Right hindlimb (tissue), 1 donor: ENCODE measurements at places on chromosomes 1 and 21.

DNA sequence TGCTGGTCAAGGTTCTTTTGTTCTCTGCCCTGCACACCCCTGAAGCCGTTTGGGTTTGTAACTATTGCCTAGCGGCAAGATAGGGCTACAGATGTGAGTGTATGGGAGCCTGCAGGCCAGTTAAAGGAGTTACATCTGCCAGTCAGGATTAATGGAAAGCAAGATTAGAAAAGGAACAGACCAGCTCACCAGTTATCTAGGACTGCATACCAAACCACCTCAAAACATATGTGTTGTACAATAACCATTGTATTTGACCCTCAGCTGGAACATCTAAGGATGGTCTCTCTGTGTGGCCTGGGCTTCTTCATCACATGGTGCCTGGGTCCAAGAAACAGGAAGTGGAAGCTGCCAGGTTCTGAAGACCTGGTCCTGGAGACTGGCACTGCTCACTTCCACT is 52.5 kb upstream of the FBXO28 start:
- DNase-seq, result no peak

DNA sequence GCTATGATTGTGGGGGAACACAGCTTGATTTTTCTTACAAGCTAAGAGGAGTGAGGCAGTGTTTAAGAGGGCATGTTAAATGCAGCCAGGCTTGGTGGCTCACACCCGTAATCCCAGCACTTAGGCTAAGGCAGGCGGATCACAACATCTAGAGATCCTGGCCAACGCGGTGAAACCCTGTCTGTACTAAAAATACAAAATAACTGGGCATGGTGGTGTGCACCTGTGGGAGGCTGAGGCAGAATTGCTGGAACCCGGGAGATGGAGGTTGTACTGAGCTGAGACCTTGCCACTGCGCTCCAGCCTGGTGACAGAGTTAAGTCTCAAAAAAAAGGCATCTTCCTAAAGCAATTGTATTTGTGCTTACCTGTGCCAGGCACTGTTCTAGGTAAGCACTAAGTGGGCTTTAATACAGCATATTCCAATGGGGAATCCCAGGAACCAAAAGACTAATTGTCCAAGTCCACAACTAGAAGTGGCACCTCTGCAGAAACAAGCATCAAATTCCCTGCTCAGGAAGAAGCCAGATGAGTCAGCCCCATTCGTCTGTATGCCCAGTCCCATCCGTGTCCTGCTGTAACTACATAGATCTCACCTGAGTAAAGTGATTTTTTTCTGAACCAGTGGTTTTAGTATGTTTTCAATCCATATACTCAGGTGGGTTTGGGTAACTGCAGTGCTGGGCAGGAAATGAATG is 4.6 kb downstream of the RCC1 start:
- no peak for DNase-seq

GRCh38 chr1:234735476-234735875 is 125.5 kb upstream of the IRF2BP2 start:
- peak; percentile 14 for DNase-seq

- DNase-seq, result peak; percentile 48
Observed at GRCh38 chr1:162878000-162878596, 17.1 kb upstream of the CCDC190 start.

DNA sequence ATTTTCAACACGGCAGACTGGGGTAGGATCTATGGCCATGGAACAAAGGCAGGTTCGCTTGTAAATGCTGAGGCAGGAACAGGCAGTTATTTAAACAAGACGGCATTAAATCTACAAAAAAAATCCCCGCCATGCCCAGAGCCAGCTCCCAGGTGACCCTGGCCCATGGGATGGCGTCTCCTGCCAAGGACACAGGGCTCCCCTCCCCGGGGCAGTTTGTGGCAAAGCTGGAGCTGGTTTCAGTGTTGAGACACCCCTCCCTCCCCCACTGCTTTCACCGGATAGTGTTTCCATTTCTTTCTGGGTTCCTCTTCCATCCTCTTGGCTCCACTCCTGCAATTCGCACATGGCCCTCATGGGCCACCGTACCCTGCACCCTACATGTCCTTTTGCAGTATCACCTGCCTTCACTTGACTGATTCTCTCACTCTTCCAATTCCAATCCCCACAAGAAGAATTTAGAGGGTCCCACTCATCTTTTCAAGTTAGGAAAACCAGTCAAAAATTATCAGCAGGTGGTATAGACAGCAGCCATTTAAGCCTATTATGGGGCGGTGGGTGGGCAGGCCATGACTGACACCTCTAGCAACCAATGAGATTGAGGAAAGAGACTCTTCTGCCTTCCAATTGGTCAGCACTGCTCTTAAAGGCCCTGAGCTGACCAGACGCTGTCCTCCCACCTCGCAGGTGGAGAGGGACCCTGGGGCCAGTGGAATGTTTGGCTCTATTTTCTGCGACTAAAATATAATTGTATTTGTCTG is 52.0 kb downstream of the OLIG1 start:
- no peak for DNase-seq

GRCh38 chr1:191590578-191590977 is 567.7 kb upstream of the RGS18 start:
- DNase-seq, result no peak

- DNase-seq, result no peak
Observed at GRCh38 chr1:12472798-12473551, 145.0 kb downstream of the DHRS3 start.

DNA sequence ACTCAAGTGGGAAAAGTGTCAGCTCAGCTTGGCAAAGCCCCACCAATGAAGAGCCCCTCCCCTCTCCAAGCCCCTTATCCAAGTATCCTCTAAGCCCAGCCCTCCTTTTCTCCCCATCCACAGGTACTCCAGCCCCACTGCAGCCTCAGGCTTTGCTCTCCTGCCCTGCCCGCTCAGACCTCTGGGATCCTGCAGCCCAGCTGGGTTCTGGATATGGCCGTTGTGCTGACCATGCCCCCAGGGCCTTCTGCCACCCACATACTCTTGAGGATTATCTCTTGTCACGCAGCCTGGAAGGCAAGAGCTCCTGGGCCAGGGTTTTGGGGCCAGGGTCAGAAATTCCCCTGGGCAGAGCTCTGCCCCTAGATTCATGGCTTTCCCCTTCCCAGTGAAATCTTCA is 4.7 kb downstream of the SHISA4 start:
- no peak for DNase-seq

DNA sequence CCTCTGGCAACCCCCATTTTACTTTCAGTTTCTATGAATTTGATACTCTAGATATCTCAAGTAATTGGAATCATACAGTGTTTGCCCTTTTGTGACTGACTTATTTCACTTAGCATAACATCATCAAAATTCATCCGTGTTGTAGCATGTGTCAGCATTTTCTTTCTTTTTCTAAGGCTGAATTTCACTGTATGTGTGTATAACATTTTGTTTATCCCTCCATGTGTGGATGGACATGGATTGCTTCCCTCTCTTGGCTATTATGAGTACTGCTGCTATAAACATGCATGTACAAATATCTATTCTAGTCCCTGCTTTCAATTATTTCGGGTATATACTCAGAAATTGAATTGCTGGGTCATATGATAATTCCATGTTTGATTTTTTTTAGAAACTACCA is 97.3 kb downstream of the MAP3K21 start:
- no peak for DNase-seq

GRCh38 chr1:219422811-219423598 is 189.9 kb downstream of the ZC3H11B start:
- no peak for DNase-seq

DNA sequence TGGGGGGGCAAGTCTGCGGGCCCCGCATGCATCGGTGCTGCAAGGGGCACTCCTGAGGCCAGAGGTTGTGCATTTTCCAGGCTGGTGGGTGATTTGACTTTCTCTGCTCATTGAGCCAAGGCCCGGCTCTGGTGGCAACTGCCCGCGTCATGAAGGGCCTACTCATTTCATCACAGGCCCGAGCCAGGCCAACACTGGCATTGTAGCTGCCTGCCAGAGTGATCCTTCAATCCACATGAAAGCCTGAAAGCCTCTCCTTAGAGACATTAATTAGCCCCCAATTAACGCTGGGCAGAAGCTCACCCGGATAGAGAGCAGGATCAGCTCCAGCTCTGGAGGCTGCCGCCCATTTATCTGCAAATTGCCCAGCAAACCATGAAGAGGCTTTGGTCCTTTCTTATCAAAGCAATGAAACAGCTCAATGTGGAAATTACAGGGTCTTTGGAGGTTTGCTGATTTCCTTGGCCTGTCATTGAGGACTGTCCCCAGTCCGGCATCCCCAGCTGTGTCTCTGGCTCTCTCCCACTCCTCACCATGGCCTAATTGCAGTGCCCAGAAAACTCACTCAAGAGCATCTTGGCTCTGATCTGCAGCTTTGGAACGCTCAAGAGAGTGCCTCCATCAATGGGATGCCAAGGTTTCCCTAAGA is 50.4 kb upstream of the STUM start:
- DNase-seq, result no peak

DNA sequence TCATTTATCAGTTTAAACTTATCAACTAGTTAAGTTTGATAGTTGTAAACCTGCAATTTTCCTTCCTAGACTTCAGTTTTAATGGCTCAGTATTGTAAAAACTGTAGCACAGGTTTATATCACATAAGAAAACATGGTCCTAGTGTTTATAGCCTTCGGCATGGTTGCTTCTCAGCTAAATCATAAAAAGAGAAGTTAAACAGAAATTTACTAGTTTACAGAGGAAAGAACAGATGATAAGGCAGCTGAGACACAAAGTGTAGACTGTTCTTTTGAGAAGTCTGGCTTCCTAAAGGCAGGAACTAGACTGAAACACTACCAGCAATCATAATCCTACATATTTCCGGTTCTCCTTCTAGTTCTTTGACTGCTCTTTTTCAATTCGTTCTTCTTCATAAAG is 39.8 kb downstream of the WNT2B start:
- DNase-seq, result no peak

GRCh38 chr21:41108668-41109585 is 59.0 kb upstream of the BACE2 start:
- DNase-seq, result no peak

- peak; percentile 37 for DNase-seq
Observed at GRCh38 chr1:151292207-151293030, 10.3 kb downstream of the ZNF687 start.

- DNase-seq, result no peak
Observed at GRCh38 chr1:109441069-109441468, 14.8 kb upstream of the PSMA5 start.

- DNase-seq, result no peak
Observed at GRCh38 chr1:2103266-2103900, 53.2 kb downstream of the PRKCZ start.

GRCh38 chr1:184143449-184143848 is 91.9 kb downstream of the TSEN15 start:
- peak; percentile 33 for DNase-seq

DNA sequence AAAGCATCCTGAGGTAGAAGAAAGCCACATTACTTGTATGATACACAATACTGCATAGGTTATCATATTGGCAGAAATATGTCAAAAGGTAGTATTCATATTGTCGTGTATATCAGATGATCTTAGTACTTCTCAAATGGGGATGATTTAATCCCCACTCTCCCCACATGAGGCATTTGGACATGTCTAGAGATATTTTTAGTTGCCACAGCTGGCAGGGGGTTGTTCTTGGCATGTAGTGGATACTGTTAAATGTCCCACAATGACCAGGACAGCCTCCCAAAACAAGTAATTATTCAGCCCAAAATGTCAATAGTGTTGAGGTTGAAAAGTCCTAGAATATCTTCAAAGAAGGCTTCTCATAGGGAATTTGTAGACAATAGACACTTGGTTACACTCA is 162.8 kb downstream of the NEGR1 start:
- no peak for DNase-seq

DNA sequence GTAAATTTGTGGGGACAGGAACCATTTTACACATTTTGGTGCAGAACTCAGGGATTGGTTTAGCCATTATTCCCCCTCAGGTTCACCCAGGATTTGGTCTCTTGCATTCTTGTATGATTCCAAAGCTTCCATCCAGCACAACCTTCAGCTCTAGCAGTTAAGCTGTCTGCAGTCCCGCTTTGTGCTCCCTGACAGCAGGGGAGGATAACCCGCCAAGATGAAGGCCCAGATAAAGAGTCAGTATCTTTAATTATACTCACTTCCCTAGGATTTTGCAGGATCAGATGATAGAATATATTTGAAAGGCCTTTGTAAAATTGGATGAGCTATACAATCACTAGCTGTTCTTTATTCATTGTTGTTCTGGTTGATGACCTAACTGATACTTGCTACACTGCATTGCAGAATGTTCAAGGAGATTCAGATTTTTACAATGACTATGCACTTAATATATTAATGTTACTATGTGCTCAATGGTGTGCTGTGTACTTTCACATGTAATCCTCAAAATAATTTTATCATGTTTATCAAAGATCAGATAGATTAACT is 49.8 kb downstream of the SLC16A1 start:
- no peak for DNase-seq

GRCh38 chr1:230326971-230327891 is 98.9 kb downstream of the PGBD5 start:
- DNase-seq, result no peak

DNA sequence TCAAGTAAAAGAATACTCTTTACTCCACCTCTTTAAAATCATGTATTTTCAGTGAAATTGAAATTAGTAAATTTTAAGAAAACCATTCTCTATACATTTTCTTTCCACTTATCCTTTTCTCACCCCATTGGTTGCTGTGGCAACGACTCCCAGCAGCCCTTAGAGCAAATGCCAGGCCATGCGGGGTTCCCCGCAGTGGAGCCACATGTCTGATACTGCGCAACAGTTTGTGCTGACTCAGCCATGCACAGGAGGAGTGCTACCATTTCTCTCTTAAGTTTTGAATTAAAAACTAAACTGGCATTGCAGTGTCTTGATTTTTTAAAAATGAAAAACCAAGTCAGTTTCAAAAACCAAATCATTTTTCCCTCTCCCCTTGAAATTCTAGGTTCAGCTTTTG is 214.1 kb upstream of the L1TD1 start:
- no peak for DNase-seq

- no peak for DNase-seq
Observed at GRCh38 chr1:51295926-51296325, 34.4 kb downstream of the TTC39A start.

- no peak for DNase-seq
Observed at GRCh38 chr1:218444588-218444987, 99.5 kb downstream of the TGFB2 start.

- DNase-seq, result no peak
Observed at GRCh38 chr1:182453631-182454030, 3.7 kb downstream of the RGSL1 start.

DNA sequence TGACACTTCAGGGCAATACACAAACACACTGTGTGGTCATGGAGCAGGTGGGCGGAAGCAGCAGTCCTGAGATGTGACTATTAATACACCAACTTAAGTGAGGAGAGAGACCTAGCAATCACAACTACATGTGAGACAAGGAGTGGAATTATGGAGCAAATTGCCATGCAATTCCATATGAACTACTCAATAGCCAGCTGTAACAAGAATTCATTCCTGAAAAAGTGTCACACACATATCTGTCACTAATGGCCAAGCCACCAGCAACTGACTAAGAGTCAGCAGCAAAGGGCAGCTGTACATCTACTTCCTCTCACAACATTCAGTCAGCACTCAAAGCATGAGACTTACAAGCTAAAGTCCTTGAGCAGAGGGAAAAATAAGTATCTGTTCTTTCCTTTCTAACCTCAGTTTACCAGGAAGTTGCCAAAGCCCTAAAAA is 46.2 kb downstream of the GPR3 start:
- no peak for DNase-seq
